Smooth muscle cell of bladder (primary cell): ENCODE measurements at places on chromosomes 11 and 22. TPM values are rescaled to one million over a fixed set of nuclear protein-coding genes. Genes with fewer than 3 reads are reported as not detected.

The OR4D11 gene
- total RNA-seq, result not detected in 2 replicates

The GRIA4 gene
- total RNA-seq, result under 0.01 TPM in 1 of 2 replicates, not detected in the other

The PDGFD gene
- total RNA-seq, result 33.5 and 49.4 TPM in 2 replicates

The SSTR3 gene
- under 0.01 and 0.09 TPM in 2 replicates for total RNA-seq

The ISX gene
- total RNA-seq, result not detected in 2 replicates

The RAG2 gene
- total RNA-seq, result not detected in 2 replicates

The ATG2A gene
- 6.5 and 8.0 TPM in 2 replicates for total RNA-seq

The AP1B1 gene
- total RNA-seq, result 42.5 and 51.3 TPM in 2 replicates

The NRXN2 gene
- total RNA-seq, result 0.57 and 0.74 TPM in 2 replicates

The GLB1L3 gene
- total RNA-seq, result not detected in 2 replicates

The KRTAP5-8 gene
- not detected in 2 replicates for total RNA-seq

The OR52B4 gene
- not detected in 2 replicates for total RNA-seq

The SCGB1C1 gene
- total RNA-seq, result not detected in 2 replicates

The MYRF gene
- under 0.01 and 0.65 TPM in 2 replicates for total RNA-seq

The NUDT22 gene
- 48.2 and 52.0 TPM in 2 replicates for total RNA-seq
